ELR (cell line): ENCODE measurements at places on chromosomes 4 and X.

DNA sequence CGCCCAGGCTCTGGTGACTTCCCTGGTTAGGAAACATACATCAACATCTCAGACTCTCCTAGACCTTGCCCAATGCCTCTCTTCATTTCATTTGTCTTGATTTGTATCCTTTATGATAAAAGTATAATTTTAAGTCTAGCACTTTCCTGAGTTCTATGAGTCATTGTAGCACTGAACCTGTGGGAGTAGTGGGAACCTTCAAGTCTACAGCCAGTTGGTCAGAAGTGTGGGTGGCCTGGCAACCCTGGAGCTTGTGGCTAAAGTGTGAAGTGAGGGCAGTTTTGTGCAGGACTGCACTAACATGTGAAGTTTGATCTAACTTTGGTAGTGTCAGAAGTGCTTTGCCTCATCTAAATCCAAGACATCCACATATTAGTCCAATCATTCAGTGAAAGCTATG is 259.3 kb upstream of the IGFBP7 start:
- no peak for DNase-seq

GRCh38 chr4:80529026-80529425 is 193.5 kb downstream of the CFAP299 start:
- DNase-seq, result peak; percentile 1

DNA sequence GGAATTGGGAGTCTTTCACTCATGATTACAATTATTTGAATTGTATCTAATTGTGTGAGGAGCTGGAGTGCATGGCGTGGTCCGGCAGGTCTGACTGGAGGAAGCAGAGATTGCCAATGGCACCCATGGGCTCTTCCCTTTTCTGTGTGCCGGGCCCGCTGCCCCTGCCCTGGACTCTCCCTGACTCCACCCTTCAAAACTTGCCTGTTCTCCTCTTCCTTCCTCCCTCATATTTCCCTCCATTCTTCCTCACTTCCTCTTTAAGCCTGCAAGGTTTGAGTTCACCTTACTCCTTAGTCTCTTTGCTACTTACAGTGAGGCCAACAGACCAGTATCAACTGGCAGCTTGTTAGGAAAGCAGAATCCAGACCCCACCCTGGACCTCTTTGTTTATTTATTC is 6.5 kb upstream of the STBD1 start:
- no peak for DNase-seq

GRCh38 chr4:1192091-1192492 is 19.7 kb upstream of the SPON2 start:
- peak; percentile 92 for DNase-seq

GRCh38 chr4:100486496-100486895 is 31.3 kb downstream of the EMCN start:
- DNase-seq, result no peak

GRCh38 chr4:25633541-25633940 is 22.1 kb upstream of the SLC34A2 start:
- DNase-seq, result no peak

DNA sequence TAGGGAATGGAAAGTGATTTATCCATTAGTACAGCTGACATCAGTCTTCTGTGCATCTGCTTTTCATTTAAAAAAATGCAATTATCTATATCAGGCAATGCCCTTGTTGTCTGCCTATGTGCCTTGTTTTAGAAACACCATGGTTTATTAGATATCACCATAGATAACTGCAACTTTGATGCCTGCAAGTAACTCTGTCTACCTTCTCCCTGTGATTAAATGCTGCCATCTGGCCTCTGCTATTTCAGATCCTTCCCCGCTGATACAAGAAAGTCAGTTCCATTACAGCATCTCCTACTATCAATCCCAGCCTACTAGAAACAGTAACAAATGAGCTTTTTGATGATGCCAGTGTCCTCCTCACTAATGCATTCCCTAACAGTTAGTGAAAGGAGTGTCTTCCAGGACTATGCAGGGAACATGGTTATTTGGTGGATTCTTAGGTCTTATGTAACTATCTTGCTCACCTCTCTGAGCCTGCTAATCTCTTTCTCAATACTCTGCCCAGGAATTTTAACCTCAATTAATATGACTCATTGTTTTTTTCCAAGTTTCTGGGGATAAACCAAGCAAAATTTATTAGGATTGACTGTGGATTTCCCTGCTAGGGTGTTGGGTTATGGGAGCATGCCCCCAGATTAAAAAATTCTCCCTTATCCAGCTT is 444.9 kb downstream of the RAPGEF2 start:
- DNase-seq, result peak; percentile 57

- no peak for DNase-seq
Measured at GRCh38 chr4:145435646-145436045, 46.0 kb upstream of the SMAD1 start.

DNA sequence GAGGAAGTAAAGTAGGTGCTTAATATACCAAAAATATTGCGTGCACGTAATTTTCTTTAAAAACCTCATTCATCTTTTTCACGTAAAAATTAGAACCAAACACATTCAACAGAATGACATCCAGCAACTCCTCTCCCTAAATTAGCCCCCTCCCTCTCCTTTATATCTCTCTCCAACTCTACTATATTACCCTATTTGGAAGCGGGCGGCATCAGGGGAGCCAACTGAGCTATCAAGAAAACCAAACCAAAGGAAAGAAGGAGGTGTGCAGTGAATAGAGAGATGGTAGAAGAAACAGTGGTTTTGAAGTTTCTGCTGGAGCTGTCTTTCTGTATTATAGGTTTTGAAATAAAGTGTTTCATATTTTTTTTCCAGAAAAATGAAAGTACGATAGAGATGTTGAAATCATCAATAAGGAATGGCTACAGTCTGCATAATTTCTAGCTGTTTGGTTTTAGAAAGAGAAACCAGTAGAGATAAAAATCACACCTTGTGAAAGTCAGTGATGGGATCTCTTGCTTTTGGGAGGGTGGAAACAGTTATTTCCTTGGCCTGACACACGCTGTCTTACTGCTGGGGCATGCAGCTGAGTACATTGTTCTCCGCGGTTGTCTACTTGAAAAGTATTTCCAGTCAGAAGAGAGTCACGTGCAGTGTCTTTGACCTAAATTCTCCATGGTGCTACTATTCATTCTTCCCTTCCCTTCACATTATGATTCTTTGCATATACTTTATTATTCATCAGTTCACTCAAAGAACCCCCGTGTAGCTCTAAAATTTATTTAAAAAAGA is 94.1 kb upstream of the WDR17 start:
- no peak for DNase-seq

DNA sequence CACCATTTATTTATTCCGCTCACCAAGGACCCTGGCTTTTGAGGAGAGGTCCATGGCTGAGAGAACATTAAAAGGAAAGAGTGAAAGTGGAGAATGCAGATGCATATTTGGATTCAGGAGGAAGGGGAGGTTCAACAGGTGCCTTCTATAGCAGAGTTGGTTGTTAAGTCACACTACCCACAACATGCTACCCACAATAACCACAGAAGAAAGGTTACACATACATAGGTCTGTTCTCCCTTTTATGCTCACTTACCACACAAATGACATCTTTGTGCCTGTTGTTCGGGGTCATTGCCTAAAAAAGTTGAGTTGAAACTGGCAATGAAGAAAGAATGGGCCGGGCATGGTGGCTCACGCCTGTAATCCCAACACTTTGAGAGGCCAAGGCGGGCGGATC is 587.4 kb downstream of the RPA4 start:
- DNase-seq, result no peak

GRCh38 chr4:121073004-121073435 is 685 bp upstream of the NDNF start:
- DNase-seq, result no peak

DNA sequence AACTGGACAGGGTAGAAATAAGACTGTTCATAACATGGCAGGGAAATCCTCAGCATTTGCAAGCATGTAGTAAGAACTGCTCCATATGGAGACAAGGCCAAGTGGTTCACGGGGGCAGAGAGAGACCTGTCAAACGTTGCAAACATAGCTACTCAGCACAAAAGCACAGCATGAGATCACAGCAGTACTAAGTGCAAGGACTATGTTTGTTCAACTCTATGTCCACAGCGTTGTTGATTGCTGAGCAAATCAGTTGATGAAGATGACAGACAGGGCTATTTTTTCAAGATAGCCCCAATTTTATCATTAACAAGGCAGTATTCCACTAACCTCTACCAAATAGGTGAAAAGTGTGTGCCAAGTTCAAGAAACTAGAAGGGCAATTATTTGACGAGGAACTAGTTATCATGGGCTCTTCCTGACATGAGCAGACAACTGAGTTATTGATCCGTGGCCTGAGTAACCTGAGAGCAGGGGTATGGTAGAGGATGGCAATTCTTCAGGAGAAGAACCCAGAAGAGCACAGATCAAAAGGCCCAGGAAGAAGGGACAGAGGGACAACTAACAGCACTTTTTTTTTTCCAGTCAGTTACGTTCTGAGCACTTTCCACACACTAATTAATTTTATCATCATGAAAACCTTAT is 57.4 kb downstream of the SPOCK3 start:
- DNase-seq, result no peak

- DNase-seq, result no peak
Measured at GRCh38 chr4:128913228-128913627, 103.7 kb downstream of the JADE1 start.

DNA sequence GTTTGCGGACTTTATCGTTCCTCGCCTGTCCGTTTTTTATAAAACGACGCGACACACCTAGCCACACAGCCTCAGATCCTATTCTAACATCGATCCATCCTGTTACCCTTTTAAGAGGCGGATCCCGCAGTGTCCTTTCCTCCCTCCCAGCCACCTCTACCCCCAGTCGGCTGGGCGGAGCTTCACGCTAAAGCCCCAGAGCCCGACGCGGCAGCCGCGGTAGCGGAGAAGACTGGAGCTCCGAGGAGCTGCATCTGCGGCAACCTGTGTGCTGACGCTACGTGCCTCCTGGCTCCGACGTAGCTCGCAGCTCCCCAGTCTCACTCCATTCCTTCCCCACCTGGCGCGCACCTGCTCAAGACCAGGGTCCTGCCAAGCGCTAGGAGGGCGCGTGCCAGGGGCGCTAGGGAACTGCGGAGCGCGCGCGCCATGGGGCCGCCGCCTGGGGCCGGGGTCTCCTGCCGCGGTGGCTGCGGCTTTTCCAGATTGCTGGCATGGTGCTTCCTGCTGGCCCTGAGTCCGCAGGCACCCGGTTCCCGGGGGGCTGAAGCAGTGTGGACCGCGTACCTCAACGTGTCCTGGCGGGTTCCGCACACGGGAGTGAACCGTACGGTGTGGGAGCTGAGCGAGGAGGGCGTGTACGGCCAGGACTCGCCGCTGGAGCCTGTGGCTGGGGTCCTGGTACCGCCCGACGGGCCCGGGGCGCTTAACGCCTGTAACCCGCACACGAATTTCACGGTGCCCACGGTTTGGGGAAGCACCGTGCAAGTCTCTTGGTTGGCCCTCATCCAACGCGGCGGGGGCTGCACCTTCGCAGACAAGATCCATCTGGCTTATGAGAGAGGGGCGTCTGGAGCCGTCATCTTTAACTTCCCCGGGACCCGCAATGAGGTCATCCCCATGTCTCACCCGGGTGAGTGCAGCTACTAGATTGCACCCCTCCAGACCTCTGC is at the start of gene RNF128:
TSS of gene RNF128 (plus strand) at position 217 of the 953 bp plus-strand sequence. CDS start at position 430, 213 bp downstream.
- peak; percentile 44 for DNase-seq

DNA sequence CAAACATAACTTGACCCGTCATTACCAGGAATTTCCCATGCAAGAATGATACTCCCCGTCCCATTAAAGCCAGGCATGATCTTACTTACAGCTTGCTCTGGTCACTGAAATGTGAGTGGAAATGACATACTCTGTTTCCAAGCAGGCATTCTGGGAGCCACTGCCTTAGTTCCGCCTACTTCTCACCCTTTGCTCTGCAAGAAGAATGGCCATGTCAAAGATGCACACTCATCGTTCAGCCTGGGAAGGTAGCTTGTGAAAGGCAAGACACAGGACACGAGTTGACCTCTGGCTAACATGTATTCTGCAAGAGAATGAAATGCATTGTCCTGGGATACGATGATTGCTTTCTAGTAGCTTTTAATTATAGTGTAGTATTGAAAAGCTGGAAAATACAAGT is 1144.4 kb downstream of the NLGN4X start:
- DNase-seq, result no peak

DNA sequence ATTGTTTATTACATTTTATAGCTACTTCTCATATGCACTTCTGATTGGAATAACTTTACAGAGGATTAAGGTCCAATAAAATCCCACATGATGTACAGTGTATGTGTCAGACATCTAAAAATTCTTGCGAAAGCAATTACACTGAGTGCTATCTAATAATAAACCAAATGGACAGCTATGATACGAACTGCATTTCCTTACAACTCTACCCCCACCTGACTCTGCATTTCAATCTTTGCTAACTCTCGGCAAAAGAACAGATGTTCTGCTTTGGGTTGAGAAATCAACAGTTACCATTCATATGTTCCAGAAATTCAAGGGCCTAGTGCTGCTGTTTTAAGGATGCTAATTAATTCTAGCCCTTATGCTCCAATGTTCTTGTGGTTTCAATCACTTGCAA is 287.9 kb upstream of the NOCT start:
- no peak for DNase-seq

- peak; percentile 2 for DNase-seq
Measured at GRCh38 chr4:105895583-105896460, 551 bp downstream of the NPNT start.

GRCh38 chr4:33616121-33616520 is 2628.2 kb downstream of the ARAP2 start:
- DNase-seq, result no peak

GRCh38 chr4:4603067-4603466 is 61.2 kb upstream of the STX18 start:
- no peak for DNase-seq

DNA sequence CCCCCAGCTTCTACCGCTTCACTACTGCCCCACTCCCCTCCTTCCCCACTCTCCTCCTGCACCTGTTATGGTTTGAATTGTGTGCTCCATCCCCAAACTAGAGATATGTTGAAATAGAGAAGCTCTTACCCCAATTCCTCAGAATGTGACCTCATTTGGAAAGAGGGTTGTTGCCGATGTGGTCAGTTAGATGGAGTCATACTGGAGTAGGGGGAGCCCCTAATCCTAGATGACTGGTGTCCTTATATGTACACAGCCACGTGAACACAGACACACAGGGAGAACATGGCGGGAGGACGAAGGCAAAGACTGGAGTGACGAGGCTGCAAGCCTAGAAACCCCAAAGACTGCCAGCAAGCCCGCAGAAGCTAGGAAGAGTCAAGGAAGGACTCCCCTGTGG is 84.3 kb downstream of the FHDC1 start:
- no peak for DNase-seq

DNA sequence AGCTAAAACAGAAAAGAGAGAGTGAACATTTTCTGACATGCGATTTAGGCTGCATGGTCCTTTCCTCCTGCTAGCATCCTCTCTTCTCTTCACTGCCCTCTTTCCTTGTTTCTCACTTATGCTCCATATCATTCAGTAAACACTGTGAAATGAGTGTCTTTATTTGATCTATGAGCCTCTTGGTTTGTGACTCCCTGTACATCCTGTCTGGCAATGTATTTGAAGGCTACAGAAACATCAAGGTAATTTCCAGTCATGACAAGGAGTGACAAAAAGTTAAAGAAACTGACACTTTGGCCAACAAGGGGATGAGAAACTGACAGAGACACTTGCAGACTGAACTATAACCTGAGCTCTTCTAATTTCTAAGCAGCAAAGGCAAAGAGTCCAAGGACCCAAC is 8.7 kb downstream of the FTHL17 start:
- DNase-seq, result no peak

- DNase-seq, result no peak
Measured at GRCh38 chr4:133145241-133145640, 3.9 kb upstream of the PCDH10 start.

- DNase-seq, result peak; percentile 73
Measured at GRCh38 chr4:168631241-168632162, 134.7 kb downstream of the PALLD start.
